ENCODE measurements at places on chromosomes 12 and 14.

DNA sequence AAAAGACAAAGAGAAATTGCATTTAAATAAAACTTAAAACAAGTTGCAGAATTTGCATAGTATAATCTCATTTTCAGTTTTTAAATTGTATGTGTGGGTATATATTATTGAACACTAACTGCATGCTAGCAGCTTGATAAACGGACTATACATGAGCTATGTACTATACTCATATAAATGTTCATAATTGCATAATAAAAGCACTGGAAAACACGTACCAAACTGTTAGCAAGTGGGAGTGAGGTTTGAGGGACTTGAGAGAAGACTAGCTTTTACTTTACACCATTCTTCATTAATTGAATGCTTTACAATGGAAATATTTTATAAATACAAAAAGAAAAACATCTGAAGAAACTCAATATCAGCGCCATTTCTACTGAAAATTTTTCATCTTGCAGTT is 32.2 kb upstream of the MDM1 start:
- no peak for DNase-seq

DNA sequence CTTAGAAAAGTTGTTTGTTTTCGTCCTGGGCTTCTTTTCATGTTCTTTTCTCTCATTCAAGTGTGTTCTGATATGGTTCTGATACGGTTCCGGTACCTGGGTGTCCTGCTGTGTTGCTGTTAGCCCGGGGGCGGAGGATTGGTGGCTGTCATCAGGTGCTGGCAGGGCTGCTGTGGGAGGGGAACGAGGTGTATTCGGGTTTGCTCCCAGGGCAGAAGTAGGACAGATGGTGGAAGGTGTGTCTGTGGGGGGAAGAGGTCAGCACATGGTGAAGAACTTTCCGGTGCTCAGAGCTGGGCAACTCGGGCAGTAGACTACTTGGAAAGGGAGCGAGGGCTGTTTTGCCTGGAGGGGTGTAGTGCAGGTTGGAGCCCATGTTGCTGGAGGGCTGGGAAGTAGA is 70.2 kb downstream of the SLC25A47 start:
- no peak for DNase-seq

DNA sequence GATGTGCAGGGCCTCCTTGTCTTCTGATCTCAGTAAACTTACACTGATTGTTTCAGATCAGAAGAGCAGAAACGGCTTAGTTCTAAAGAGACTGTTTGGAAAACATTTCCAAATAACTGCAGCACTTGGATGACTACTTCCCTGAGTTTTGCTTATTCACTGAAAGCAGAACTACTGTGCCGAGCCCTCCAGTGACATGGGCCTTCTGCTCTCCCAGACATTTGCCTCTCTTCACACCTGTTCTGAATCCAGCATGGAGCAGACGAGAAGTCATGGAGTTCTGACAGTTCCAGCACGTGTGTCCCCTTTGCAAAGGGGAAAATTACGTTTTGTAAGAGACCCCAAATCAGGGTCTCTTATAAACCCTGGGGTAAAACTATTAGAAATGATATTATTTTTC is 31.4 kb downstream of the ETNK1 start:
- no peak for DNase-seq

DNA sequence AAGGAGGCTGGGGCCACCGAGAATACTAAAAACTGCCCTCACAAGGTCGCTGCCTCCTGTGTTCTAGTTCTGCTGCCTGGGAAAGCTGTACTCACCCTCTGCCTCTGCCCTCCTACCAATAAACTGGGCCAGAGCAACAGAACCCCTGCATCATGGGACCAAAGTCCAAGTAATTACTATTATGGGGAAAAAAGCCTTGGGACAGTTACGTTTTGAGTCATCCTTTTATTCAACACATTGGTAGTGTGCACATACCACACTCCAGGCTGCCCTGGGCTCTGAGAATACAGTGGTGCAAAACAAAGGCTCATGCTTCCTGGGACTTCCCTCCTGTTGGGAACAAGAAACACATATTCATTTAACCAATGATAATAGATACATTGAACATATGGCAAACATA is 49.0 kb downstream of the CACNA1C start:
- DNase-seq = no peak

- no peak for DNase-seq
These were observed 199.9 kb upstream of the PWP1 start for GRCh38 chr12:107485731-107486130.

GRCh38 chr14:89564286-89564957 is 147.4 kb upstream of the FOXN3 start:
- DNase-seq = no peak

- DNase-seq = no peak
These were observed 395.5 kb downstream of the ZFP36L1 start for GRCh38 chr14:68397371-68397811.

DNA sequence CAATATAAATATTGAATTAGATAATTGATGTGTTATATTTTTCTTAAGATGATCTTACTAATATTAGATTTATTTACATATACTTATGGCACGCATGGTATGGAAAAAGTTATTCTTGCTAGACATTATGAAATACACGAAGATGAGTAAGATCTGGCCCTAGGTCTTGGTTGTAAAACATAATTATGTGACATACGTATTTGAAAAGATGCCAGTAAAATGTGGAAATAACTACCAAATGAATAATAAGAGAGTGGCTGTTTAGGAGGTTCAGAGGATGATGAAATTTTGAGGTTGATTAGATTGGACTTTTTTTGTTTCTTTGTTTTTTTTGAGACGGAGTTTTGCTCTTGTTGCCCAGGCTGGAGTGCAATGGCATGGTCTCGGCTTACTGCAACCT is 41.3 kb downstream of the FANCM start:
- no peak for DNase-seq

- no peak for DNase-seq
These were observed 33.9 kb upstream of the SLC38A2 start for GRCh38 chr12:46406352-46407027.

GRCh38 chr14:69964841-69965240 is 85.6 kb downstream of the SMOC1 start:
- no peak for DNase-seq

DNA sequence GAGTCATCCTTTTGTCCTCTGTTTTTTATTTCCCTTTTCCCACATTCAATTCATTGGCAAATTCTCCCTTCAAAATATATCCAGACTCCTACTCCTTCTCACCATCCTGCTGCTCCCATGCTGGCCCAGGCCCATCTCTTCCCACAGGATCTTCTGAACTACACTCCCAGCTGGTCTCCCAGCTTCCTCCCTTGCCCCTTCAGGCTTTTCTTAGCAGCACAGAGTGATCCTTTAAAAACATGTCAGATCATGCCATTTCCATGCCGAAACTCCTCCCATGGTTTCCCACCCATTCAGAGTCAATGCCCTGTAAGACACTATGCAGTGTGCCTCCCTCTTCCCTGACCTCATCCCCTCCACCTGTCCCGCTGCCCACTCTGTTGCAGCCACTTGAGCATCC is 2.4 kb upstream of the KRT84 start:
- DNase-seq = no peak

- no peak for DNase-seq
These were observed 255.5 kb downstream of the SNAPC1 start for GRCh38 chr14:62017651-62018230.

GRCh38 chr14:96584199-96584906 is 82.2 kb downstream of the PAPOLA start:
- DNase-seq = no peak

DNA sequence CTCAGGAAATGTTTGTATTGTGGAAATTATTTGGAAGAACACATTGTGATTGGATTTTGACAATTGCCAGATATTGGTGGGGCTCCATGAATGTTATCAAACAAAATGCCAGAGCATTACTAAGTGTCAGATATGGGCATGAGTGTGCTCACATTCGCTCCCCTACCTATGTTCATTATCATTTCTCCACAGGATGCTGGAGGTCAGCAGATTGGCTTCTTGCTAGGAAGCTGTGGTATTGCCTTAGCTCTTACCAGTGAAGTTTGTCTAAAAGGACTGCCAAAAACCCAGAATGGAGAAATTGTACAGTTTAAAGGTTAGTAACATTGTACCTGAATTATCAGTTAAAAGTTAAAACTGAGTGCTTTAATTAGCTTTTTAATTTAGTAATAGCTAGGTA is 78.3 kb upstream of the ATF1 start:
- DNase-seq = no peak

DNA sequence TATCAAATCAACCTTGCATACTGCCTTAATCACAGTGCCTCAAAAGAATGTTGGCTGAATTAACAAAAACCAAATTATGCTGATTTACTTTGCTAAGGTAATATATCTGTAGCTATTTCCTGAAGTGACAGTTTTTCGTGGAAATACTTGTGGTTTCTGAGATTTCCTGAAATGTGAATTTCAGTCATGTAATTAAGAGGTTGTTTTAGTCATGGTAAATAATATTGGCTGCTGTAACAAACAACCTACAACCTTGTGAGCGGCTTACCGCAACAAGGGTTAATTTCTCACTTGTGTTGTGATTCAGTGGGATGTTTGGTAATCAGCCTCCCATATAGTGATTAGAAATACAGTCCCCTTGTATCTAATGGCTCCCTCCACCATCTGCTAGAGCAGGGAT is 387.9 kb downstream of the NELL2 start:
- no peak for DNase-seq

- DNase-seq = no peak
These were observed 10.7 kb downstream of the LLPH start for GRCh38 chr12:66119870-66120241.

- DNase-seq = peak; percentile 16
These were observed 63.8 kb downstream of the FBXO33 start for GRCh38 chr14:39368261-39368959.

DNA sequence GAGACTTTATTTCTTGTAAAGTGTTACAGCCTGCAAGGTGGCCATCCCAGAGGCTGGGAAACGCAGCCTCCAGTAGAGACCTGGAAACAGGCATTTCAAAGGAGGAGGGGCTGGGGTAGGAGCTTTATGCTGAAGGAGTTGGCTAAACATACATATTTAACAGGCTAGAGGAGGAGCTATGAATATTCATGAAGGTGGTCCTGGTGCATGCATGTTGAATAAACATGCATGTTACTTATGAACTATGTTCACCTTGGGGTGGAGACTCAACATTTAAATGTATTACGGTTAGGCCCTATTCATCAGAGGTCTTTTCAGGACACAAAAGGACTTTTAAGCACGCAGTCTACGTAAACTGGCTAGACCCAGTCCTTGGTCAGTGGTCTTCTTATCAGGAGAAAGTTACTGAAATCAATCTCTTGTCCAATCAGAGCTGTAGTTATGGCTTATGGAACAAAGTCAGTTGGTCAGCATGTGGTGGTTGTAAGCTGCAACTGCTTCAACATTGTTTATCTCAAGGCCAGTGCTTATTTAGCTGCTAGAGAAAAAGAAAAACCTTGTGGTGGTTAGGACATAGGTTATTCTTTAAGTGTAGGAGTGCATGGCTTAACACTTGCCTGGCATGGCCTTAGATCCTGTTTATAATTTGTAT is 11.4 kb upstream of the ARF6 start:
- DNase-seq = no peak

DNA sequence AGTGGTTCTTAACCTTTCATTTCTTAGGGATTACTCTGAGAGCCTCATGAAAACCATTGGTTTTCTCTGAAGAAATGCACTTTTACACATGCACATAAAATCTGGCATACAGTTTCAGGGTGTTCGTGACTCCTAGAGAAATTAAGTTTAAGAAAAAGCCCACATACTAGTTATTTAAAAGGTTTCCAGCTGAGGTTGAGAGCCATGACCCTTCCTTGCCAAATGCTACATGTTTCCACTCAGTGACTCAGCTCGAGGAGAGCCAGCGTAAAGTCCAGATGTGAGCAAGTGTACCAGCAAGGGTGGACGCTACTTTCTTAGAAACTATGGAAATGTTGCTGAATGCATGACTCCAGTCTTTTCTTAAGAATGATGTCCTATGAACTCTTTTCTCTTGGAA is 42.7 kb upstream of the FLRT2 start:
- DNase-seq = no peak

DNA sequence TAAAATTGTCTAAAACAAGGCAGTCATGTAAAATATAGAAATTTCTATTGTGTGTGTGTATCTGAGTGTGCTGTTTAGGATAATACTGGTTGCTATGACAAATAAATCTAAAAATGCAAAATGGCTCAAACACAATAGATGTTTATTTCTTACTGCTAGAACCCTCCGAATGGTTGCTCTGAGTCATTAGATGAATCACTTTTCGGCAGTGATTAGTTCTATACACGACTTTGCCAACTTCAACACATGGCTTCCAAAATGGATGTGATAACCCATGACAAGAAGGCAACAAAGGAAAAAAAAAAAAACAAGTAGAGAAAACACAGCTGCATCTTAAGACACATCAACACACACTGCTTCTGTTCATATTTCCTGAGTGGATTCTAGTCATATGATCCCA is 729.2 kb downstream of the AACS start:
- DNase-seq = no peak

DNA sequence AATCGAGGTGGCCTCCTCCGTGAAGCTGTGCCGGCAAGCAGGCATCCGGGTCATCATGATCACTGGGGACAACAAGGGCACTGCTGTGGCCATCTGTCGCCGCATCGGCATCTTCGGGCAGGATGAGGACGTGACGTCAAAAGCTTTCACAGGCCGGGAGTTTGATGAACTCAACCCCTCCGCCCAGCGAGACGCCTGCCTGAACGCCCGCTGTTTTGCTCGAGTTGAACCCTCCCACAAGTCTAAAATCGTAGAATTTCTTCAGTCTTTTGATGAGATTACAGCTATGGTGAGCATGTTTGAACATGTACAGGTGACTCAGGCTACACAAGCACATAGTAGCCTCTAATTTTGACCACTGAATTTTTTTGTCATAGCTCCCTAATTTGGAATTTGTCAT is 59.7 kb downstream of the ATP2A2 start:
- no peak for DNase-seq

GRCh38 chr12:93200291-93200917 is 177.3 kb upstream of the NUDT4 start:
- DNase-seq = no peak

- no peak for DNase-seq
These were observed 463.5 kb upstream of the PDE3A start for GRCh38 chr12:19904819-19905218.

GRCh38 chr14:72883961-72884360 is 9.9 kb downstream of the DPF3 start:
- no peak for DNase-seq

DNA sequence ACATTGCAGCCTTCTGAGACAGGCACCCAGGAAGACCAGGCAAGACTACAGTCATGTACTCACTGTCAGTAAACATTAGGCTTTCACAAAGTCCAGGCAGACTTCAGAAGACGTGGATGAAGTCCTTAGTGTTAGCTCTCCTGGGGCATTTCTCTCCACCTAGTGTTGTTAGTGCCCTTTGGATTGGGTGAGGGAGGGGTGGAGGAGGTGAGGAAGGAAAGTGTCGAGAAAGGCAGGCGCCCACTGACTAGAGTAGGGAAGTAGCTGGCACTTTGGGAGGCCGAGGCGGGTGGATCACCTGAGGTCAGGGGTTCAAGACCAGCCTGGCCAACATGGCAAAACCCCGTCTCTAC is 20.2 kb downstream of the TMEM229B start:
- no peak for DNase-seq
